NCI-H2081 (cell line): ENCODE measurements at places on chromosomes 6 and 20.
A peak's percentile ranks its signal among the peaks of the same experiment; 100 is the strongest.

GRCh38 chr6:122894791-122895190, 101.2 kb upstream of the CLVS2 start:
- no peak for DNase-seq

- peak; percentile 15 for DNase-seq
These were observed 327.5 kb downstream of the SYNE1 start for GRCh38 chr6:152309648-152310047.

GRCh38 chr6:45635284-45635867, 257.6 kb upstream of the SUPT3H start:
- DNase-seq = no peak

DNA sequence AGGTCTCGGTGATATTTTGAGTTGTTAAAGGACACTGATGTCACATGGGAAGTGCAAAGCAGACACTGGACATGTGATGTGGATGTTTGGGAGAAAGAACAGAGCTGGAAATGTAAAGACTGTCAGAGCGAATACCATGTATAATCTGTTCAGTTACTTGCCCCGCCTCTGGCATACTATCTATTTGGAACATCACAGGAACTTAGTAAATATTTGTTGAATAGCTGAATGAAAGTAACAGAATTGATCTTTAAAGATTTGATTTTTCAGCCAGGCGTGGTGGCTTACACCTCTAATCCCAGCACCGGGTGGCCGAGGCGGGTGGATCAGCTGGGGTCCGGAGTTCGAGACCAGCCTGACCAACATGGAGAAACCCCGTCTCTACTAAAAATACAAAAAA, 13.8 kb upstream of the NHLRC1 start:
- no peak for DNase-seq

- DNase-seq = no peak
These were observed 262.1 kb upstream of the ADGRB3 start for GRCh38 chr6:68372991-68373390.

GRCh38 chr6:94511502-94512088, 1065.7 kb upstream of the MANEA start:
- no peak for DNase-seq

- DNase-seq = no peak
These were observed 39.8 kb downstream of the KIF25 start for GRCh38 chr6:168037242-168037641.

GRCh38 chr20:46367967-46368901, 38.2 kb downstream of the ELMO2 start:
- DNase-seq = peak; percentile 6

GRCh38 chr20:53468587-53468986, 125.1 kb downstream of the ZNF217 start:
- DNase-seq = no peak

DNA sequence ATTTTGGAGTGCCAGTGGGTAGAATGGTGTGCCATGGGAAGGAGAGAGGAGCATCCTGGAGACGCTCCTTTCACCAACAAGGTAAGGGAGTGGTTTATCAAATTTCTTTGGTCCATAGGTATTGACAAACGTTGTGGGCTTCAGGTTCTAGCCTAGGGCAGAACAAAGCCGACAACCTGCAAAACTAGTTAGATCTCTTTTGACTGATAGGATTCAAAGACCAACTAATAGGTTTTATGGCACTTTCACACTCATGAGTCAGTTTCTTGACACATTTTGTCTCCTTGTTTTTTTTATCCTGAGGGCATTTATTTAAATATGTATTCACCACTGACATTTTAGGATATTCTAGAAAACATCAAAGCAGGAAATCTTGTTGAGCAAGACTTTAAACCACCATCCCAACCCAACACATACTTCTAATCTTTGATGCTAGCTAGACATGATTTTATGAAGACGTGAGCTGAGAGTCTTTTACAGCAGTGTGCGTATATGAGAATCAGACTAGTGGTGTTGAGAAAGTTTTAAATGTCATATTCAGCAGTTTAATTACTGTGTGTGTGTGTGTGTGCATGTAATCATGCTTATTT, 370.4 kb upstream of the HSF2 start:
- no peak for DNase-seq

DNA sequence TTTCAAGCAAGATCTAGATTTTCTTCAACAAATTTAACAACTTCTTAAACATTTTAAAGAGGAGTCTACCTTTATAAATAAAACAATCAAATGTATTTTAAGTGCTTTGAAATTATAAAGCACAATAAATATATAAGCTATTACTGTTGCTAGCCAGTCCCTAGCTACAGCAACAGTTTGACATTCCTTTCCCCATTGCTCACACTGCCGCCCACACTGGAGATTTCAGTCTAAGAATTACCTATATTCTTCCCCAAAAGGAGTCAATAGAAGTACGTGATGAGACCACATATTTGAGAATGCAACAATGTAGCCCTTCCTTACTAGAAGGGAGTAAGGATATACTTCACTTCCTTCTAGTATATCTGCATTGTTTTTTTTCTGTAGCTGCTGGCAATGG, 65.3 kb upstream of the RNF146 start:
- DNase-seq = no peak

DNA sequence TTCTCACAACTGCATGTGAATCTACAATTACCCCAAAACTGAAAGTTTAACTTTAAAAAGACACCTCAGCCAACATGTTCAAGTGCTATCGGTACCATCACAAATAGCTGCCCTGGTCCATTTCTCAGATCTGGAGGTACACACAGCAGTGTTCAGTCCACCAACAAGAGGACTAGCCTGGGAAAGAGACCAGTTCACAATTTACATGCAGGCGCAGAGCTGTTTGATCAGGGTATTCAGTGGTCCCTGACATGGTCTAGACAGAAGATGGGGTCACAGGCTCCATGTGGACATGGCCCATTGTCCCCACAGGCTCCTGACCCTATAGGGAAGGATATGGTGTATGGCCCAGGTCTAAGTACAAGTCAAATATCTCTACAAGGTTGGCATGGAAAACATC, 15.6 kb upstream of the TGM6 start:
- no peak for DNase-seq

DNA sequence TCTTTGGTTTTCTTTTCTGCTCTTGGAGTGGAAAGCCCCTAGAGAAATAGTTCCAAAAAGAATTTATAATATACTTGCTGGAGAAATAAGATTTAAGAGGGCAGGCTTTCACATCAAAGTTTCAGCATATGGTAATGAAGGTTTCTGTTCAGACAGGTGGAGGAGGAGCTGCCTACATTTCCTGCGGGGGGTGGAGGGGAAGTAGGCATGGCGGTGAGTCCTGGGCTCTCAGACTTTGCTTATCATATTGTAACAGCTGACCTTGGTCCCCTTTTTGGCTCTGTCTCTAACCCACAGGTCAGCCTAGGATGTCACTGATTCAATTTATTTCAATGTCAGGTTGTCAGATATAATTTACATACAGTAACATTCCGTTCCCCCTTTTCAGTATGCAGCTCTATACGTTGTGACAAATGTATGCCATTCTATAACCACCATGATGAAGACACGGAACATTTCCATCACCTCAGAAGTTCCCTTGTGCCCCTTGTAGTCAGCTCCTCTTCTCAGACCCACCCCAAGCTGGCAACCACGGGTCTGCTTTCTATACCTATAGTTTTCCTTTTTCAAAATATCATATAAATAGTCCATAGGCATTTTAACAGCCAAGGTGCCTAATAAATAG, 77.6 kb upstream of the GGTLC1 start:
- DNase-seq = no peak

DNA sequence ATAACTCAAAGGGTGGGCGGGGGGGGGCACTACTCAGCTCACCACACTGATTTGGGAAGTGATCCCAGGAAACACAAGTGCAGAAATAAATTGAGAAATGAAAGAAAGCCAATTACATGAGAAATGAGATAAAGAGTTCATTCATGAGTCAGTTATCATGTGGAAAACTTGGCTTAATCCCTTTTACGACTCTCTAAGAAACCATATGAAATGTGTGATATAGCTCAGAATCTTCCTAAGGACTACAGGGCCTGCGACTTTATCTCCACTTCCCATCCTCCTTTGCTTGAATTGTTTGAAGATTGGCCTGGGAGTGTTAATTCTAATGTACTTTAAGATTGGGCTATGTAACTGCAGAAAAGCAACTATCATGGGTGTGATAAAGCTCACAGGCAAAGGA, 3.6 kb upstream of the BTN2A2 start:
- DNase-seq = no peak

DNA sequence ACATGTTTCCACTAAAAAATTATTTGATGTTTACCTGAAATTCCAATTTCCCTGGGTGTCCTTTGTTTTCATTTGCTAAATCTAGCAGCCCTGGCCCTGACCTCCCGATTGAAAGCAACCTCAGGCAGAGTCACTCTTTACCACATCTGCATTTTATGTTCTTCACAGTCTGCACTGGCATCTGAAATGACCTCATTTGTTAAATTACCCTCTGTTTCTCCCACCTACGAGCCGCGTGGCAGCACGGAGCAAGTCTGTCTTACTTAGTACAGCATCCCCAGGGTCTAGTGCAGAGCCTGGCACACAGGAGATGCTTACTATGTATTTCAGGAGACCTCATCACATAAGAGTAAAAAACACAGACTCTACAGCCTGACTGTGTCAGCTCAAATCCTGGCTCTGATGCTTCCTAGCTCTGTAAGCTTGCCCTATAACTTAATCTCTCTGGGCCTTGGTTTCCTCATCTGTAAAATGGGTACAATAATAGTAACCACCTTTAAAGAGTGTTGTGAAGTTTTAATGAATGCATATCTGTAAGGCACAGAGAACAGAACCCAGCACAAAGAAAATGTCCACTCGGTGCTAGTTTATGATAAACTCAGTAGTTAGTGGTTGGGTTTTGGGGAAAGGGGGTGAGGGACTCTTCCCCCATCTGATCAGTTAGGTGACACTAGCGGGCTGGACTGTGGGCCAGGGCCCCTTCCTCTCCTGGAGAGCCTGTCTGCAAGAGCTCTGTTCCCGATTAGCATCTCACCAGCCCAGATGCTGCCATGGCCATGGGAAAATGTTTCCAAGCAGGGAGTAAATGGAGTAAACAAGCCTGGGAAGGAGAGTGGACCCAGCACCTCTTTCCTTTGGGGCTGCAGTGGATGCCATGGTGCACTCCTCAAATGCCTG, 88.2 kb downstream of the PREX1 start:
- DNase-seq = no peak

DNA sequence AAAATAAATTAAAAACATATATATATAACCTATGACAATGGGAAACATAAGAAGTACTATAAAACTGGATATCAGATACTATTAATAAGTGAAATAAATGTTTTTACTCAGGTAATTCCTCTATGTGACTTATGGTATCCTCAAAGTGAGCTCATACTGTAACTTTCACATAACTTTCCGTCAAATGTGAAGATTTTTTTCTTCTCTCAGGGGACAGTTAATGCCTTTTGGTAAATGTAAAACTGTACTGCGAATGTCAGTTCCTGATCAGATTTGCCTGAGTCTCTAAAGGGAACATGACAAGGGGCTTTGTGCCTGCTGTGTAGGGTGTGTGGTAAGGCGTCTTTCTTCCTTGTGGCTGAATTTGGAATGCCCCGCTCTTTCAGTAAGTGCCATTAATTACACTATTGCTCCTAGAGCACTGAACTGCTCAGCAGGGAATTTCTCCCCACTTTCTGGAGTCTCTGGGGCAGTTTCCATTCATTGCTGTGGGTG, 271.8 kb downstream of the PRL start:
- no peak for DNase-seq

GRCh38 chr6:88989215-88989614, 25.8 kb upstream of the RNGTT start:
- no peak for DNase-seq

GRCh38 chr6:142167071-142167470, 20.0 kb downstream of the VTA1 start:
- DNase-seq = no peak

- no peak for DNase-seq
These were observed 16.7 kb downstream of the COL11A2 start for GRCh38 chr6:33175436-33176069.

DNA sequence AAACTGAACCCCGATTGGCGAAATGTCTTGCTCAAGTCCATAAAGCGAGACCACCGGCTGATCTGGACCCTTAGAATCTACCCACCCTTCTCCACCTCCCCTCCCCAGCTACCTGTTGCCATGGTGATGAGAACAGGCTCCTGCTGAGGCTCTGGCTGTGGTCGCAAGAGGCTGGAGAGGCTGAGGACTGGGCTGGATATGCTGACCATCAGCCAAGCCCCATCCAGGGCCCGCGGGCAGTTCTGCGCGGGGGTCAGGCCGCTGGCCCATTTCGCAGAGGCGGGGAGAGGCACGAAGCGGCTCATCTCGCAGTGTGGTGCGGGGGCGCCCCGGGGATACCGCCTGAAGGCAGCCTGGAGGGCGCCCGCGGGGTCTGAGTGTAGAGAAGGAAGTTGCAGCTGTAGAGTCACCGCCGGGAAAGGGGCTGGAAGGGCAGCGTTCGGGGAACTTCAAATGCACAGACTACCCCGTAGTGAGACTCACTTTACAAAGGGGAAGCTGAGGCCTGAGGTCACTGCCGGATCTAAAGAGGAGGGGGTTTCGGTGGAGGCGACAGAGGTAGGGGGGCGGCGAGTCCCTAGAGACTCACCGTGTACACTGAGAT, 671 bp downstream of the TAPBP start:
- DNase-seq = peak; percentile 34
